ENCODE measurements at places on chromosomes 3 and 15.
A peak's percentile ranks its signal among the peaks of the same experiment; 100 is the strongest.

DNA sequence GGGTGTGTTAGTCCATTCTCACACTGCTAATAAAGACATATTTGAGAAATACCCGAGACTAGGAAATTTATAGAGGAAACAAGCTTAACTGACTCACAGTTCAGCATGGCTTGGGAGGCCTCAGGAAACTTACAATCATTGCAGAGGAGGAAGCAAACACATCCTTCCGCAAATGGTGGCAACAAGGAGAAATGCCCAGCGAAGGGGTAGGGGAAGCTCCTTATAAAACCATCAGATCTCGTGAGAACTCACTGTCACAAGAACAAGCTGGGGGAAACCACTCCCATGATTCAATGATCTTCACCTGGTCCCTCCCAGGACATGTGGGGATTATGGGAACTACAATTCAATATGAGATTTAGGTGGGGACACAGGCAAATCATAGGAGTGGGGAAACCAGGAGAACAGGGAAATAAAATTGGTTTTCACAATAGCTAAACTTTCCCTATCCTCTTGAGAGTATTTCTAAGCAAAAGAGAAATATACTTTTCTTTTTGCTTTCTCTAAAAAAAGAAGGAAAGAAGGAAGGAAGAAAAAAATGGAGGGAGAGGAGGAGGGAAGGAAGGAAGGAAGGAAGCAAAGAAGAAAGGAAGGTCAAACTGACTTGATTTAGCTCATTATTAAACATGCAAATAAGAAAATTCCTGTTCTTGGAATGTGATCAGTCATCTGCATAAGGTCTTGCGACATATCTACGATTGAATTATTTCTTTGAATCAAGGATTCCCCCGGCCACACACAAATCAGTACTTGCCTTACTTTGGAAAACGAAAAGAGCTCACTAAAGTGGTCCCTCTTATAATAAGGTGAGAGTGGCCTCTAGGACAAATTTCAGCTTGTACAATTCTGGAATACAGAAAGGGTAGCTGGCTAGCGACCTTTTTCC, 75.2 kb downstream of the LIPC start:
- no peak for ATAC-seq

GRCh38 chr3:176755552-176755951, 441.7 kb downstream of the TBL1XR1 start:
- no peak for ATAC-seq

DNA sequence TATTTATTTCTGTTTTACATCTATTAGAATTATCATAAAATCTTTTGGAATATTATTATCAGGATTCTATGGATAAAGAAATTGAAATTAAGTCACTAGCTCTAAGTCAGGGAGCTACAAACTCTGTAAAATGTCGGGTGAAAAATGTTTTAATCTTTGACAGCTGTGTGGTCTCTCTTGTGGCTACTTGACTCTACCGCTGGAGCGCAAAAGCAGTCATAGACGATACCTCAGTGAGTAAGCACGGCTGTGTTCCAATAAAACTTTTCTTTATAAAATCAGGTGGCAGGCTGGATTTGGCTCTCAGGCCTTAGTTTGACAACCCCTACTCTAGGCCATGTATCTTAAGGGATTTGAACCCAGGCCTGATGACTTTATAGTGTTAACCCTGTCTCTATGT, 88.5 kb upstream of the PFN2 start:
- no peak for ATAC-seq

DNA sequence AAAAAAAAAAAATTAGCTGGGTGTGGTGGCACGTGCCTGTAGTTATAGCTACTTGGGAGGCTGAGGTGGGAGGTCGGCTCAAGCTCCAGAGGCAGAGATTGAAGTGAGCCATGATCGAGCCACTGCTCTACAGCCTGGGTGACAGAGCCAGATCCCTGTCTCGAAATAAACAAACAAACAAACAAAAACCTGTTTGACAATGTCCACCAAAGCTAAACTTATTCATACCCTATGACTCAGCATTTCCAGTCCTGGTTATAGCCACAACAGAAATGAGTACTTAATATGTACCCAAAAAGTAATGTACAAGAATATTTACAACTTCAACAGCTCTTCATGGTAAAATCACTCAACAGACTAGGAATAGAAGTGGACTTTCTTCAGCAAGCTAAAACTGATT, 31.1 kb downstream of the SERP1 start:
- ATAC-seq, result no peak

- ATAC-seq, result no peak
Measured at GRCh38 chr3:143963946-143964345, 7.7 kb upstream of the DIPK2A start.

GRCh38 chr3:55235416-55235815, 251.7 kb downstream of the WNT5A start:
- no peak for ATAC-seq

DNA sequence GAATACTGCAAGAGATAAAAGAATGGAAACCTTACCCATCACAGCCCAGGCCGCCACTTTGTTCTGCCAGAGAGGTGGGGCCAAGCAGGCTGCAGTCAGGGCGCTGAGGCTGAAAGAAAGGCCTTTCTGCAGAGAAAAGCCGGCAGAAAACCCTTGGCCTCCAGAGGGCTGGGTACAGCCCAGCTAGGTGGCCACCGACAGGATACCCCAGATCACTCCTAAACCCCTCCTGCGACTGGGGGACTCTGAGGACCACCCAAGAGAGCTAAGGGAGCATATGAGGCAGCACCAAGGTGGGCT, 69.3 kb downstream of the SMAD6 start:
- ATAC-seq, result no peak

GRCh38 chr3:111534701-111535100, 7.3 kb upstream of the CD96 start:
- no peak for ATAC-seq

DNA sequence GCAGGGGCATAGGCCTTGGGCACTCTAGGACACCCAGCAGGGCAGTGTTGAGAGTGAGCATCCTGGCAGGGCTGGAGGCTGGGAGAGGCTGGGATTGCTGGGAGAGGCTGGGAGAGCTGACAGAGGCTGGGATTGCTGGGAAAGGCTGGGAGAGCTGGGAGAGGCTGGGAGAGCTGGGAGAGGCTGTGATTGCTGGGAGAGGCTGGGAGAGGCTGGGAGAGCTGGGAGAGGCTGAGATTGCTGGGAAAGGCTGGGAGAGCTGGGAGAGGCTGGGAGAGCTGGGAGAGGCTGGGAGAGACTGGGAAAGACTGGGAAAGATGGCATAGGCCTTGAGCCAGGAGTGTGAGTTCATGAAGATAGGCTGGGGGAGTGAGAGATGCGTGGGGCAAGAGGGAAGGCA, 77.8 kb downstream of the MESD start:
- ATAC-seq, result no peak

DNA sequence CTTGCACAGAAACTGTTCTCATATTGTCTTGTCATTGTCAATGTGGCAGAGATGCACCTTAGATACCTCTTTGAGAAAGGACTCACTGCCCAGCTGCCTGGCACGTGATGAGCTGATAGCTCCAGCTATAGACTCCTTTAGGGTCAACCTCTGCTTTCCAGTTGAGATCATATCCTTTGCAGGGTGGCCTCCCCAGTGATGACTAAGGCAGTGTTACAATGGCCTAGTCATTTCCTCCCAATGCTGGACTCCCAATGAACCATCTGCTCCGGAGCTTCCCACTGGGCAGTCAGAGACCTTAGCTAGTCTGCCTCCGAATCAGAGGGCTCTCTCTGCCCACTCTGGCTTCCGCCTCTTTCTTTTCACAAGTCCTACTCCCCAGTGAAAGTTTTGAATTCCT, 79.5 kb downstream of the CHRD start:
- no peak for ATAC-seq

GRCh38 chr3:159600291-159600690, 388.3 kb upstream of the IL12A start:
- ATAC-seq, result no peak

DNA sequence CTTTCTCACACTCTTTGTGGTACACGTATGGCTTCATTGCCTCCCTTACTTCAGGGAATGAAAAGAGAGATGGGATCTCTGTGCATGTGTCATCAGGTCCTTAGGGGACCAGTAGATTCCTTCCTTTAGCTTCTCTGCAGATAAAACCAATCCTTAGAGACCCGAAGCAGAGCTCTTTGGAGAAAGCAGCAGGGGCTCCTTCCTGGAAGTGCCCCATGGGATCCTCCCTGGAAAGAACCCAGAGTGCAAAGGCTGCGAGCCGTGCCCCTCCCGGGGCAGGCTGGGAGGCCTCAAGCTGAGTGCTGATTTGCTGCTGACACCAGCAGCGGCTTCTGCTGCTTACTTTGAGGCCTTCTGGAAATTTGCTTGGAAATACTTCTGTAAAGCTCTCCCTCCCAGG, 328.6 kb upstream of the RGMA start:
- no peak for ATAC-seq

DNA sequence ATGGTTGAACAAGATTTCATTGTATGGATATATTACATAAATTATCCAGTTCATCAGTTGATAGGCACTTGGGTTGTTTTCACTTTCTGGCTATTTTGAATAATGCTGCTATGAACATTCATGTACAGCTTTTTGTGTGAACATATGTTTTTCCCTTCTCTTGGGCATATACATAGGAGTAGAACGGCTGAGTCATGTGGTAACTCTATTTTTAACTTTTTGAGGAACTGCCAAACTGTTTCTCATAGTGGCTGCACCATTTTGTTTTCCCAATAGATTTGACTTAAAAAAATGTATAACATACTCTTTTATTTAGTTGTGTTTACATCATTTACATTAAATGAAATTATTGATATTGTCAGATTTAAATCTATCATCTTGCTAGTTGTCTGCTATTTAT, 28.8 kb upstream of the RFX7 start:
- no peak for ATAC-seq

GRCh38 chr3:10338591-10339353, 17.9 kb upstream of the SEC13 start:
- ATAC-seq, result no peak

DNA sequence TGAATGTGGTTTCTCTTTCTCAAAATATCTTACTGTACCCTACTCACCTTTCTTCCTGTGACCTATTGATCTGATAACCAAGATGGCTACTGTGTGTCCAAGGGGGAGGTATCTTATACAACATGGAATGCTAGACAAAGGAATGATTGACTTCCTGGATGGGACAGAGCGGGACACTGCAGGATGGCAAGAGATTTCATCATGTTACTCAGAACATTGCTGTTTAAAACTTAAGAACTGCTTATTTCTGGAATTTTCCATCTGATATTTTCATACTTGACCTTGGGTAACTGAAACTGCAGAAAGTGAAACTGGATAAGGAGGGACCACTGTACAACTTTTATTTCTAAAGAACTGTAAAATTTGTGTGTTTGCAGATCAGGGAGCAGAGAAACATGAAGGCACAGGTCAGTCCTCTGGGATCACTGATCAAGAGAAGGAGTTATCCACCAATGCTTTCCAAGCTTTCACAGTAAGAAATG, 18.5 kb downstream of the CNOT10 start:
- no peak for ATAC-seq

GRCh38 chr15:63487076-63487757, 17.2 kb upstream of the USP3 start:
- ATAC-seq, result peak; percentile 80

DNA sequence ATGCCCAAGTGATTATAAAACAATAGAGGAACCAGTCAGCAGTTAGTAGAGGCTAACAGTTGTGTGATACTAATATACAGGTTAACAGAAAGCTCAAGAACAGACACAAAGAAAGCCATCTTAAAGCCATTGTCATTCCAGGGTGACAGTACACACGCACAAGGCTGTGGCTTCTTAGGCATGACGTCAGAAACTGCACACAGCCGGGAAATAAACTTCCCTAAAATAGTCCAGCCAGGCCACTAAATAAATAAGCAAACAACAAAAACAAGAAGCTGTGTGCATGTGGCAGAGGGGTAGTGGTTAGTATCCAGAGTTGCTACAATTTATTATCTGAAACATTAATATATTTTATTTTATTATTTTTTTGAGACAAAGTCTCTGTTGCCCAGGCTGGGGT, 49.8 kb downstream of the PPCDC start:
- ATAC-seq, result no peak

GRCh38 chr3:186754871-186755270, 28.5 kb upstream of the EIF4A2 start:
- ATAC-seq, result no peak

GRCh38 chr15:48800245-48800644, 10.6 kb downstream of the CEP152 start:
- ATAC-seq, result no peak

All from stimulated activated memory B cell treated with anti-CD40 and anti-IgM and Interleukin-4, amounts not matched to agents 10 μg/mL and 1 μg/mL and 100 μg/mL, for 72 hours (primary cell).